GM12878 (cell line): ENCODE measurements at places on chromosomes 3 and 15. TPM values are rescaled to one million over a fixed set of nuclear protein-coding genes. Genes with fewer than 3 reads are reported as not detected.

- DNase-seq: peak; percentile 88
These were observed 33.1 kb upstream of the CCDC50 start for GRCh38 chr3:191296041-191296541.

DNA sequence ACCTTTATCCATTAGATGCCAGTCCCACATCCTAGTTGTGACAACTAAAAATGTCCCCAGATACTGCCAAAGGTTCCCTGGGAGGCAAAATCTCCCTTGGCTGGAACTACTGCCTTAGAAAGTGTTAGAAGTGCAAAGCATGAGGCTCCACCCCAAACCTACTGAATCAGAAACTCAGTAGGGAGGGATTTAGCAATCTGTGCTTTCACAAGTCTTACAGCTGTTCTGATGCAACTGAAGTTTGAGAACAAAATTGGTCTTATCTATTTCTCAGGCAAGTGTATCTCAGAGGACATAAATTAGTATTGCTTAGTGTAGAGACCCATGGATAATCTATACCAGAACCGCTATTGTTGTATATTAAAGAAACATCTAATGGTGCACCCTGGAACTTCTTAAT is 70.2 kb downstream of the CLDN1 start:
- no peak for DNase-seq

- no peak for DNase-seq
These were observed 342.1 kb upstream of the CCDC54 start for GRCh38 chr3:107035176-107035575.

- no peak for DNase-seq
These were observed 123.5 kb downstream of the SLCO3A1 start for GRCh38 chr15:91976966-91977365.

GRCh38 chr15:88490036-88490435 is 22.5 kb downstream of the MRPS11 start:
- no peak for DNase-seq

DNA sequence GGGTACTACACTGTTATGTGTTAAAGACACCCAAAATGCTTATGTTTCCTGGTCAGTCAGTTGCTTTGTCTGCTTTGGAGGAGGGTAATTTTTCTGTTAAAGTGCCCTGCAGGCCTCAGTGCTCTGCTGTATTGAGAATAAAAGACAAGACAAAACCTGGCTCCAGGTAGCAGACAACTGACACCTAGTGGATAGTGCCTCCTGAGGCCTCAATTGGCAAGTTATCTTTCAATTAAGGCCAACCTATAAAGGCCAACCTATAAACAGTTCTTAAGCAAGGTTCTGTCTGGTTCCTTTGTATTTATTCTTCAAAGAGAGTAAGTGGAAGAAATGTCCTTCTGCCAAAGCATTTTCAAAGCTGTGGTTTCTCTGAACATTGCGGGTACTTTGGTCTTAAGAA is 773.8 kb downstream of the MECOM start:
- DNase-seq: no peak

- no peak for DNase-seq
These were observed 87.2 kb upstream of the MLF1 start for GRCh38 chr3:158483701-158484235.

GRCh38 chr3:2096216-2096615 is 2.5 kb upstream of the CNTN4 start:
- DNase-seq: no peak

DNA sequence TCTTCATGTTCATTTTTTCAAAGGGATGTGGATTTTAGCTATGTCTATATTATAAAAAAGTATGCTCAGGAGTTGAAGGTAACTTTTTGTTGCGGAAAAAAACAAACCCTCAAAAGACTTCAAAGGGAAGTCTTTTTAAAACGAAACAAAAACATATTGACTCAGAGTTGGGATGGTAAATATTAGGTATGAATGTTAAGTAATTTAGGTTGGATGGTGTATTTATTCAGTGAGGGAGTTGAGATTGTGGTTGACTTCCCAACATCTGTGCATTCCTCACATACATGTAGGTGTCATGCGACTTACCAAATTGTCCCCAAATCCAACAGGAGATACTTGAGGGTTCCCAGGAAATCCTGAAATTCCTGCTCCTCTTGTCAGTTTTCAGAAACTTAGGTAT is 32.7 kb upstream of the PLSCR5 start:
- no peak for DNase-seq

- DNase-seq: no peak
These were observed 58.4 kb downstream of the TBC1D2B start for GRCh38 chr15:78018946-78019644.

DNA sequence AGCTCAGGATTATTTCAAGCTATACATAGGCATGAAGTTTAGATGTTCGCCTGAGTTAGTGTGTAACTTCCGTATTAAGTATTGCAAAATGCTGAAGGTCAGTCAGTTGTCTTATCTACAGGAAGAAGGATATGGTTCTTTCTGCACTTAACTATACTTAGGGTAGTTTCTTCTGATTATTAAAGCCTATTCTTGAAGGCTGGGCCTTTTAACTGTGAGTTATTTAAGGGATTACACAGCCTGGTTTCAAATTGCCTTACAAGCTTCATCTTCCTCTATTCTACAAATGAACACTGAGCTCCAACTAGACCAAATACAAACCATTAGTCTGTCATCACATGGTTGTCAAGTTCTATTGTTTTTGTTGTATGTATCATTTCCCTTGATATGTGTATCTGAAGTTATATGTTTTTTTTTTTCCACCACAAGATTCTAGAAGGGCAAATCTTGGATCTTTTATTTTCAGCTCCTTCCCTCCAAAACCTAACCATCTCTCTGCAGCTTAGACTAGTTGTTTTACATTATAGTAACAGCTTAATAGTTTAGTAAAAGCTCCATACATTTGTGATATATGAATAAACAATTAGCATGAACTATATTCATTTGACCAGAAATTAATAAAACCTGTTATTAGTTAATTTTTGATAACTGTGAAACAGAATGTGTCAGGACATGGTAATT is 272.9 kb upstream of the KCNMB2 start:
- no peak for DNase-seq

DNA sequence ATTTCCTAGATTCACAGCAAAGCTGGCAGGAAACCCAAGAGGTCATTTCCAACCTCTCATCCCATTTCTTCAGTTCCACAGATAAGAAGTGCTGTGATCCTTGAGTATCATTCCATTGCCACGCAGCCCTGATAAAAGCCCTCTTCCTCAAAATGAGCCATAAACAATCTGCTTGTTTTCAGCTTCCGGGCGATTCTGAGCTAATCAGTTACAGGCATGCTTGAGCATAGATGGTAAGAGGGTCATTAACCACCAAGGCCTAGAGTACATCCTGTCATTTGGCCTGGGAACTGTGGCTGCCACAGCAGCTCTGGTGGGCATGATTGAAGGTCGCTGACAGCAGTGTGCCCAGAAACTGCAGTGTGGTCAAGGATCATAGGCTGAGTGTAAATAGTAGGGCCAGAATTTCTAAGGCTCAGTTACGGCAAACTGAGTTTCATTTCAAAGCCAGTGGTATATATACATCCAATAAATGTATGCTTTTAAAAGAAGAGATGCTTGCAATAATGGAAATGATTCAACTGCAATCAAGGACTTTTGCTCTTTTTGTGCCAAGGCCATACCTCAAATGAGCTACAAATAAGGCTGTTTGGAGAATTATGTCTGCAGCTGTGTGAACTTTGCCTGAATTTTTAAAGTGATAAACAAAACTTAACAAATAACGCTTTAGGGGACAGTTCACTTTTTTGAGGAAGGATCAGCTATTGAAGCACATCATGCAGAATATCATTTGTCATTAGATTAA is 47.3 kb downstream of the P3H2 start:
- no peak for DNase-seq

DNA sequence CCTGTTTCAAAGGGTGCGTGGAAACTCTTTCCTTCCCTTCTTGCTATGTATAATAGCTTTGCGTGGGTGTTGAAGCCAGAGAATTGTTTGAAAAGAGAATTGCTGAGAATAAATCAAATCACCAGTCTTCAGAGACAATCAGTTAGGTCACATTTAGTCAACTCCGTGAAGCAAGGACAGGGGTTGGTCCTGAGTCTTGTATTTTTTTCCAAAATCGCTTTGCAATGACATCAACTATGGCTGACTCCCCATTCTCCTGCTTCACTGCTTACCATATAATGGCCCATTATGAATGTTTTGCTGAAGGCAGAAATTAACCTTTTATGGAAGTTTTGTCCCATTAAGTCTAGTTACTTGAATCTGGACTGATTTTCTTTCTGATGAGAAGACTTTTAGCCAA is 852.8 kb downstream of the AGBL1 start:
- no peak for DNase-seq

- no peak for DNase-seq
These were observed 75.2 kb upstream of the GRM7 start for GRCh38 chr3:6785726-6786125.

- no peak for DNase-seq
These were observed 61.4 kb downstream of the GLB1 start for GRCh38 chr3:33035596-33035995.

KIAA1143 gene
- 31.6 TPM in 2 replicates for polyA plus RNA-seq

SLC22A13 gene
- not detected in 2 replicates for polyA plus RNA-seq

CD200 gene
- polyA plus RNA-seq: 34.5 and 38.1 TPM in 2 replicates
